ENCODE measurements at places on chromosomes 5 and 9. TPM values are rescaled to one million over a fixed set of nuclear protein-coding genes. Genes with fewer than 3 reads are reported as not detected.

DPYSL3 gene
- total RNA-seq, result 38.5 TPM

FOXD4L4 gene
- 0.06 TPM for total RNA-seq

ARHGEF39 gene
- total RNA-seq, result 2.9 TPM

TMEM174 gene
- 6.8 TPM for total RNA-seq

PDE6A gene
- total RNA-seq, result 0.06 TPM

MARCOL gene
- total RNA-seq, result not detected

TNFSF8 gene
- 1.5 TPM for total RNA-seq

RPL12 gene
- 700 TPM for total RNA-seq

AHRR gene
- 6.4 TPM for total RNA-seq

All from metanephros (tissue), 2 donors.